Left colon (tissue), 2 donors: ENCODE measurements at places on chromosomes 1 and 21.

GRCh38 chr1:211703812-211704537 is 28.6 kb upstream of the NEK2 start:
- DNase-seq: no peak

GRCh38 chr1:183089025-183089639 is 65.9 kb downstream of the LAMC1 start:
- DNase-seq: no peak

GRCh38 chr1:170131450-170131849 is 14.3 kb upstream of the NTMT2 start:
- DNase-seq: peak; percentile 22

DNA sequence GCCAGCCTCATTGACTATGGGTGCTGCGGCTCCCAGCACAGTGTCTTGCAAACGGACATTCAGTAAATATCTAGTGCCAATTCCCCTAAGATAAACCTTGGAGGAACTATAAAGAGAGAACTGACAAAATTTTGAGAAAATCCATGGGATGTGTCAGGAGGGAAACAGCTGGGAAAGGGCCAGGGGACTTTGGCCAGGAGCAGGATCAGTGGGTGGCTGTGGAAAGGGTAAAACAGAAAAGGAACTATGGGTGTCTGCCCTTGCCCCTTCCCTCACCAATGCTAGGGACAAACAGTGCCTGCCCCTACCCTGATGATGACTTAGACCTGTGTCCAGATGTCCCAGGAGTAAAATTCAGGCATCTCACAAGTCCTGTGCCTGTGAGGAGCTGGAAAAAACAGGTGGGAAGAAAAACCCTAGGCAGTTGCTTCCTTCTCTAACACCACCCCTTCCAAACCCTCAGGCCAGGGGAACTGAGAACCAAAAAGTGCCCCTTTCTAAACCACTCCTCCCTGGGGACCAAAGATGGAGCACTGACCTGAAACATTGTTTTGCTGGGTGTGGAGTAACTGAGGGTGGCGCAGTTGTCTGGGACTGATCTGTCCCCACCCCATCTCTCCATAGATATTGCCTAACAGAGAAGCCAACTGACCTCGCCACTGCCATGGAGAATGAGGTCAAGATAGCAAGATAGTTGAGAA is 22.1 kb upstream of the IFNAR2 start:
- DNase-seq: no peak

DNA sequence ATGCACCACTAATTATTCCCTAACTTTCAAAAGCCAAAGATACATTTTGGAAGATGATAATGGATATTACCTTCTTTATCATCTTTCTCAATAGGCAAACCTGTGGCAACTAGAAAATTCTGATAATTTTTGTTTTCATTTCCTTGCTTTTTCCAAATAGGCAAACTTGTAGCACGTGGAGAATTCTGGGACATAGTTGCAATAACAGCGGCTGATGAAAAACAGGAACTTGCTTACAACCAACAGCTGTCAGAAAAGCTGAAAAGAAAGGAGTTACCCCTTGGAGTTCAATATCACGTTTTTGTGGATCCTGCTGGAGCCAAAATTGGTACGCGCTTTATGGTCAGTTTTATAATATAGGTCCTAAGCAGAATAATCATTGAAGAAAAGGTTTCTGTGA is 1.5 kb downstream of the FPGT start:
- no peak for DNase-seq

- no peak for DNase-seq
These were observed 2.9 kb downstream of the GPR37L1 start for GRCh38 chr1:202125611-202126010.

DNA sequence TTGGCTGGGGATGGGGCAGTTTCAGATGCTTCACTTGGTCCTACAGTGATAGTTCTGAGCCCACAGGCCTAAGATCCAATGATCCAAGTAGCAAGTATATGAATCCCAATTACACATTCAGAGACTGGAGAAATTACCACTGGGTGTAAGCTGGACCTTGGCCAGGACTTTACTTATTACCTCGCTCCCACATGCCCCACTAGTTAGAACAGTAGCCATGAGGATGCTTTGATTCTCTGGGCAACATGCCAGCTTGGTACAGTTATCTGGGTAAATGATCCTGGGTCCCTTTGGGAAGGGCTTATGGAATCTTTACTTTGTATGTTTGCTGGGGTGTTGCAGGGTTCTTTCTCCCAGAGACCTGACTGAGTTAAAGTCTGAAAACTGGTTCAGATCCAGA is 5.0 kb upstream of the FCAMR start:
- peak; percentile 64 for DNase-seq

DNA sequence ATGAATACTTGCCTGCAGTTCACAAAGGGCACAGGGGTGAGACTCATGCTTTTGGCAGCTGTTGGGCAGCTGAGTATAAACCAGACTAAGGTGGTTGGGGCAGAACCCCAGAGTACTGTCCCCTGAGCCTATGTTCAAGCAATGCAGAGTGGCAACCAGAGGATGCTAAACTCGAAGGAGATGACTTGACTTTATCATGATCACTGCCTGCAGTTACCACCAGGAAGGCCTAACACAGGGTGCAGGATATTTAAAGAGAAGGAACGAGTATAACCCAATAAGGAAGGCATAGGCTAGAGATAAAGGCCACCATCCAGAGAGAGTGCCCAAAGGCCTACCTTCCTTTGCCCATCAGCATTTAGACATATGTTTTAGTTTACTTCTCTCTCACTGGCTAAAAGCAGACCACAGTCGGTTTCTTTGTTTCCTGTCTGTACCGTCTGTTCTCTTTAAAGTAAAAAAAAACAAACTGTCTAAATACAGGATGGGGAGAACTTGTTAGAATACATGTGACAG is 83.3 kb downstream of the MPZL1 start:
- no peak for DNase-seq

DNA sequence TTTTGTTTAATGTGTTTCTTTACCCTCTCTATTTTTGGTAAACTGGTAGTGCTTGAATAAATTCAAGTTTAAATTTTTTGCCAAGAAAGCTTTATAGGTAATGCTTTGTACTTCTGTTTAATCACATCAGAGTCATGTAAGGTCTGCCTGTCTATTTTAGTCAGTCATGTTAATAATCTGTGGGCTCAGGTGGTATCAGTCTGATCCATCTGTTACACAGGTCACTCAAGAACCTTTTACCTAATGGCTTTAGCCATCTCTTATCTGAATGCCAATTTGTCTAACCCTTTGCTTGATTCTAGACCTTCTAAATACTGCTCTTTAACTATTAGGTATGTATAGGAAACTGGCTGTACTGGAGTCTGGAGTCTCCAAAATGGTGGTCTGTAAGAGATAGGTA is 16.6 kb downstream of the MDM4 start:
- DNase-seq: no peak

DNA sequence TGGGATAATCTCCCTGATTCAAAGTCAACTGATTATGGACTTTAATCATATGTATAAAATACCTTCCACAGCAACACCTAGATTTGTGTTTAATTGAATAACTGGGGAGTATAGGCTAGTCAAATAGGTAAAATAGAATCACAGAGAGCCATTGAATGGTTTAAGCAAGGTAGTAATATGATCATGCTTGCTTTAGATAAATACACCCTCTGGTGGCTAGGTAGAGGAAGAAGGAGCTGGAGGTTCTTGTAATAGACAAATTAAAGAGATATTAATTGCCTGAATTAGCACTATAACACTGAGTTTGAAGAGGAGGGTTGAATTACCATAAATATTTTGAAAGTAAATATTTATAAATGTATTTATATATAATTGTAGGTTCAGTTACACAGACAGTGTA is 40.3 kb downstream of the DIRAS3 start:
- no peak for DNase-seq

GRCh38 chr1:185208626-185209180 is 51.7 kb downstream of the SWT1 start:
- no peak for DNase-seq

DNA sequence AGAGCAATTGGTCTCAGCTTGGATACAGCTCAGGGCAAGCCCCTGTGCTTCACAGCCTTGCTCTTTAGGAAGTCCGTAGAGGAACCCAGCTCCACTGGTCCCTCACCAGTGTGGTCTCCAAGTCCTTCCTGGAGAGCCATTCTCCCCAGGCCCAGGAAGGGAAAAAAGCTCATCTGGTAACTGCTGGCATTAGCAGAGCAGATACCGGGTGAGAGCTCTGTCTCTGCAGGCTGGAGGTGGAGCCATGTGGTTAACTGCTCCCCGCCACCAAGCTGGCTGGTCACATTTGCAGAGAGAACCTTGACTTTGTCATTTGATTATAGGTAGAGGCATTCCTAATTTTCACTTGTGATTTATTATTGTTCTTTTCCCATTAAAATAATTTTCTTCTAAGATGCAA is 169.6 kb downstream of the ROR1 start:
- DNase-seq: no peak

DNA sequence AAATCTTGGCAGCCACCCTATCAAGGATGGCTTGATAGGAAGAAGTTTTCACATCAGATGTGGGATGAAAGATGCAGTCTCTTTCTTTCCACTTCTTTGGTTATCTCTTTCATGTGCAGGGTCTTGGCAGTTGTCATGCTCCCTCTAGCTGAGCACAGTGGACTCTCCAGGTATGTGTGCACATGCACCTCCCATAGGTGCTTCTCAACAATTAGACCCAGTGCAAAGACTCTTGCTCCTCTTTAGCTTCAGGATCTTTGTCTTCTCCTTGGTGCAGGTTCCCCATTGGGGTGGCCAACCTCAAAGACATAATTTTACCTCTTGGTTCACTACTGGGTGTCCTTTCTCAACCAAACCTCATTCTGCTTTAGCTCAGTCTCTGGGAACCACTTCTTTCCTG is 80.7 kb downstream of the TBX15 start:
- no peak for DNase-seq

DNA sequence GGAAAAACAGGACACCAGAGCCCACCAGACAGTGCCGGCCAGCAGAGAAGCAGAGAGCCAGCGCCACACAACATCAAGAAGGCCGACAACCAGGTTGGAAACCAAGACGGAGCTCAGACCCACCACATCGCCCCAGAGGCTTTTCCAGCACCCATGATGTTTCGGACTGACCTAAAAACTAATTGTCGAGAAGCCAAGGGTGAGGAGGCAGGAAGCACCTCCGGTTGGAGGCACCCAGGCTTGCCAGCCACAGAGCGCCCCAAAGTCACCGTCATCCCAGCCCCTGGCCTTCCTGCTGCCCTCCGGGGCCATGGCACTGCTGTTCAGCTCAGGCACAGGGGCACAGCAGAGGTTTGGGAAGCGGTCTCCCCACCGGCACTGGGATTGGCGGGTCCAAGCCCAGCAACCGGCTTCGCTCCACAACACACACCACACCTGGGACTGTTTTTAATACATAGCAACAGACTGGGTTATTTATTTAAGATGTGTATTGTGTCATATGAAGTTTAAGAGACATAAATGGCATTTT is 67.2 kb downstream of the SLC37A1 start:
- DNase-seq: peak; percentile 16

DNA sequence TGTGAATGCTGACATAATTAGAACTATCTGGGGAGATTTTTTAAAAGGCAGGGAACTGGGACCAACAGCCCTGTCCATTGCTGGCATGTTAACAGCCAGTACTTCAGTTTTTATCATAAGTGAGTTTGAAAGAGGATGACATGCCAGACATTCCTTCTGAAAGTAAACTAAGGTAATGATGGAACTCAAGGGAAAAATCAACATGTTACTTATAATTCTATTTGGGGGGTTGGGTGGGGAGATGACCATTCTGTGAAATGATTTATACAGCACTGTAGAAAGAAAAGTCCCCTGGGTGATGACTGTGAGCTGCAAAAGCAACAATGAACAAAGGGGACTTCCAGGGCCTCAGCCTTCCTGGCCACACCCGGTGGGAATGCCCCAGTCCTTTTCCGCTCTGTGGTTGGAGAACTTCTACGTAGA is 5.4 kb upstream of the LAMC2 start:
- peak; percentile 12 for DNase-seq

GRCh38 chr1:101174722-101175121 is 62.1 kb upstream of the S1PR1 start:
- no peak for DNase-seq
